Activated T-helper 17 cell treated with anti-CD3 and anti-CD28 coated beads, Interleukin-2, amount 50 U/mL, for 72 hours (primary cell): ENCODE measurements at places on chromosomes 6 and 20. TPM values are rescaled to one million over a fixed set of nuclear protein-coding genes. Genes with fewer than 3 reads are reported as not detected.
A peak's percentile ranks its signal among the peaks of the same experiment; 100 is the strongest.

DNA sequence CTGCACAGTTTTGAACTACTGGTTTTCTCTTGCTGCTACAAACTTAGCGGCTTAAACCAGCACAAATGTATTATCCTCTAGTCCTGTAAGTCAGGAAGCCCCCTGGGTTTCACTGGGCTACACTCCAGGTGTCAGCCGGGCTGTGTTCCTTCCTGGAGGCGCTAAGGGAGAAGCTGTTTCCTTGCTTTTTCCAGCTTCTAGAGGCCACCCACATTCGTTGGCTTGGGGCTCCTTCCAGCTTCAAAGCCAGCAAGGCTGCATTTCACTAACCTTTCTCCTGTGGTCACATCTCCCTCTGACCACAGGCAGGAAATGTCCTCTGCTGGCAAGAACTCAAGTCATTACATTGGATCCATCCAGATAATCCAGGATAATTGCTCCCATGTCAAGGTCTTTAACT is 350.6 kb upstream of the PLCB4 start:
- H3K27ac ChIP-seq: no peak overlapping the region
- ATAC-seq: no peak
- H3K36me3 ChIP-seq: no peaks in the 10 kb centered on the region
- H3K4me1 ChIP-seq: no peaks in the 10 kb centered on the region
- H3K27me3 ChIP-seq: no peaks in the 10 kb centered on the region

GRCh38 chr6:45488889-45489288 is 111.2 kb upstream of the SUPT3H start:
- peaks cover 47% of the 10 kb centered on the region for H3K4me1 ChIP-seq
- H3K36me3 ChIP-seq: peaks cover 89% of the 10 kb centered on the region
- no peak overlapping the region for H3K27ac ChIP-seq
- no peaks in the 10 kb centered on the region for H3K27me3 ChIP-seq
- H3K4me3 ChIP-seq: peak overlapping the region; percentile 25
- ATAC-seq: peak; percentile 50

DNA sequence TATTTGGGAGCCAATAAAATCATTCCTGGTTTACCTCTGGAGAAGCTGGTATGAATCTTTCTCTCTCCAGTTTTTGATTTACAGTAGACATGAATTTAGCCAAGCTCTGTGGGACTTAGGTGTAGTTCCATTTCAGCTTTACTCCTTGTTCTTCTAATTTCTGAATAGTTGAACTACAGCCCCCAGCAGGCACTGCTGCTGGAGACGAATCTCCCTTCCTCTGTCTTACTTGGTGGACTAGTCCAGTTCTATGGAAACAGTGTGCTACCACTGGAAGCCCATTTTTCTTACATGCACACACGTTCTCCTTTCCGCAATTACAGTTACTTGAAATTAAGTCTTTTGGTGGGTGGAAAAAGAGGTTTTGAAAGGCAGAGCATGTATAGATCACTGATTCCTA is 42.3 kb downstream of the RALGAPB start:
- H3K4me3 ChIP-seq: no peak overlapping the region
- no peaks in the 10 kb centered on the region for H3K4me1 ChIP-seq
- H3K27ac ChIP-seq: no peak overlapping the region

The MPIG6B gene
- total RNA-seq: not detected

The DYNLRB1 gene
- total RNA-seq: 72.0 TPM

The THEMIS gene
- total RNA-seq: 72.9 TPM
